ENCODE measurements at places on chromosomes 7 and 10.

- peak; percentile 69 for DNase-seq
Observed at GRCh38 chr7:136947347-136947746, 78.9 kb downstream of the CHRM2 start.

GRCh38 chr7:104848138-104848990, 165.6 kb upstream of the KMT2E start:
- DNase-seq: peak; percentile 51

- no peak for DNase-seq
Observed at GRCh38 chr7:112997831-112998230, 88.8 kb downstream of the GPR85 start.

DNA sequence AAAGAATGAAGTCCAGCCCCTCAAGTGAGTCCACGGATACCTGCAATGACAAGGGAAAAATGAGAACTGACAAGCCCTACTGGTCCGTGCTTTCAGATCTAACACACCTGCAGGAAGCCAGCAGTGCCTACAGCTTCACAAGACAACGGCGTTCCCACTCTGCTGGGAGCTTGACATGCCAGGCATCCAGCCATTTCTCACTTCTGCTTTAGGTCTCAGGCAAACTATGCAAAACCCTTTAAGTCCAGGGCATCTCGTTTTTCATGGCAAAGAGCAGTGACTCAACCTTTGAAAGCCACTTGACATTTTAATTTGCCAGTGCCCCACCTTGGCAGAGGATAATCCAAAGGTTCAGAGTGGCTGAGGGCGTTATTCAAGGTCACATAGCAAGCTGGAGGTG, 49.1 kb upstream of the GPAM start:
- no peak for DNase-seq

- DNase-seq: no peak
Observed at GRCh38 chr10:25176421-25176968, 1.7 kb downstream of the GPR158 start.

DNA sequence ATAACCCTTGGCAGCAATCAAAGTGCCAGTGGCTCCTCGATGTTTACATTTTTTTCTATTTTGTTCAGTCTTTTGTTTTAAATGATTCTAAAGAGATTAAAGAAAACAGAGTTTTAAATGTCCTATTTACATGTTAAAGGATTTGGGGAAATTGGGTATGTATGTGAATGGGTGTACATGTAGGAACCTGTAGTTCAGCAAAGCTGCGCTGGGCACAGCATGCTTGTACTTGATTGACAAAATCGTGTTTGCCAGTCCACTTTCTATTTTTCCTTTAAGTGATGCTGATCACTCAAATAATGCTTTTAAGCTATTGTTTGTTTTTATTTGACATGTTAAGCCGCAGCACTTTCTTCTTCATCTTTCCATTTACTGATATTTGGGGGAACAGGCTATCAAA, 40.9 kb downstream of the FHIP2A start:
- no peak for DNase-seq
